CD4-positive, alpha-beta T cell (primary cell): ENCODE measurements at places on chromosomes 12 and 14. TPM values are rescaled to one million over a fixed set of nuclear protein-coding genes. Genes with fewer than 3 reads are reported as not detected.

DNA sequence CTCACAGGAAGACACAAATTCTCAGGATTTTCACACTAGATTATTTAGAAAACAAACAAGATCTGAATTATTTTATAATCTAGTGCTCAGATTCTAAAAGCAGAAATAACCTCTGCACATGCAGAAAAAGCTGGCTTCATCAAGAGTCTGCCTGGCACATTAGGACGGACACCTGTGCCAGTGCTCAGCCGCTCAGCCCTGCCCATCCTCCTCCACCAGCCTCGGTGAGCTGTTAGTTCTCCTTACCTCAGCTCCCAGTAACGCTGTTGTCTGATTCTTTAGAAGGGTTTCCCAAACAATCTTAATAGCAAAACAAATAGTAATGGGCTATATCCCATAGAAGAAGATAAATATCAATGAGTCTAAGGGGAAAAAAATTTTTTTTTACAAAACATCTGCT is 27.7 kb downstream of the DUSP16 start:
- no peak overlapping the region for H3K4me3 ChIP-seq
- no peak overlapping the region for H3K27ac ChIP-seq
- H3K36me3 ChIP-seq = no peaks in the 10 kb centered on the region
- no peak for DNase-seq

Gene LRRC43
- total RNA-seq = not detected

- no peaks in the 10 kb centered on the region for H3K36me3 ChIP-seq
- H3K27me3 ChIP-seq = no peaks in the 10 kb centered on the region
- H3K4me3 ChIP-seq = no peak overlapping the region
- no peaks in the 10 kb centered on the region for H3K4me1 ChIP-seq
- no peak for DNase-seq
- H3K27ac ChIP-seq = no peak overlapping the region
Observed at GRCh38 chr12:31440586-31440985, 114.6 kb upstream of the SINHCAF start.

Gene KRT82
- total RNA-seq = not detected

- no peaks in the 10 kb centered on the region for H3K4me1 ChIP-seq
- DNase-seq = no peak
- H3K27me3 ChIP-seq = no peaks in the 10 kb centered on the region
- H3K27ac ChIP-seq = no peak overlapping the region
Observed at GRCh38 chr12:26255893-26256645, 60.7 kb downstream of the SSPN start.

Gene SLC7A7
- total RNA-seq = 0.89 TPM

Gene LGR5
- total RNA-seq = not detected

Gene NPFF
- not detected for total RNA-seq

GRCh38 chr12:46383654-46384450 is 11.3 kb upstream of the SLC38A2 start:
- DNase-seq = peak; percentile 67
- H3K27me3 ChIP-seq = no peaks in the 10 kb centered on the region
- H3K36me3 ChIP-seq = no peaks in the 10 kb centered on the region
- peak overlapping the region; percentile 90 for H3K27ac ChIP-seq
- peak overlapping the region; percentile 83 for H3K4me3 ChIP-seq

DNA sequence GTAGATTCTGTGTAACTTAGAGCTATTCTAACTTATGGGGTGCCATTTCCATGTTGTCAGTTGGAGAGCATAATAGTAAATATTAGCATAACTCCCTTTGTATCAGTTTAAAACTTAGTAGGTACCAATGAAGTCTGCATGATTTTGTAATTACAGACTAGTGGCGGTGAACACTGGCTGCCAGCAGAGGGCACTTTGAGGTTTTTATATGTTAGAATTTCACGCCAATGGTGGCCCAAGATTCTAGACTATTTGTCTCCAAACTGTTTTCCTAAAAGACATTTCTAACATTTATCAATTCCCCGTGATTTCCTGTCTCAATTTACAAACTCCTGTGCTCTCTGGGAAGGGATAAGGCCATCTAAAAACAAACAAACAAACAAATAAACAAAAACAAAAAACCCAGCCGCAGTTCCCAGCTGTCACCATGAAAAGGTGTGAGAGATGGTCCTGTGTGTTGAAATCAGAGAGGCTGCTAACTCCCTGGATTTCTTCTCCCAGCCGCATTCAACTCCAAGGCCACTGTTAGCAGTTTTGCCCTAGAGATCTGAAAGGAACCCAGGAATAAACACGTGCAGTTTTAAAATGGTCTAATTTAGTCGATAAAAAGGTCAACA is 57.6 kb downstream of the BRMS1L start:
- H3K27me3 ChIP-seq = no peaks in the 10 kb centered on the region
- no peak for DNase-seq
- H3K27ac ChIP-seq = no peak overlapping the region
- no peaks in the 10 kb centered on the region for H3K4me1 ChIP-seq

Gene PTPRO
- 2.1 TPM for total RNA-seq

- no peaks in the 10 kb centered on the region for H3K27me3 ChIP-seq
- no peak overlapping the region for H3K4me3 ChIP-seq
- H3K4me1 ChIP-seq = no peaks in the 10 kb centered on the region
- H3K27ac ChIP-seq = no peak overlapping the region
- no peak for DNase-seq
- H3K36me3 ChIP-seq = peaks cover 81% of the 10 kb centered on the region
Observed at GRCh38 chr12:110330544-110330943, 49.5 kb downstream of the ATP2A2 start.

DNA sequence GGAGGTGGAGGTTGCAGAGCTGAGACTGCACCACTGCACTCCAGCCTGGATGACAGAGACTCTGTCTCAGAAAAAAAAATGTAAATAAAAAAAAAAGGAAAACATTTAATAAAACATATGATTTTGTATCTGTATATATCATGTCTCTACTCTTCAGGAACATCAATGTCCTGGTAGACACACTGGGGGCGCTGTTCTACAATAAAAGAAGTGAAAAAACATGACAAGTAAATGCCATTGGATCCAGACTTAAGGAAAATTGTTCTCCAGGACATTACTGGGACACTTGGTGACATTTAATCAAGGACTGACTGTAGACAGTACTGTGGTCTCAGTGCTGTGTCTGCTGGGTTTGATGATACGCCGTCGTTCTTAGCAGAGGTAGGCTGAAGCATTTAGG is 15.5 kb upstream of the KLC1 start:
- H3K27me3 ChIP-seq = peaks cover 2% of the 10 kb centered on the region
- H3K4me3 ChIP-seq = no peak overlapping the region
- H3K27ac ChIP-seq = no peak overlapping the region
- peaks cover 2% of the 10 kb centered on the region for H3K4me1 ChIP-seq
- no peaks in the 10 kb centered on the region for H3K36me3 ChIP-seq
- DNase-seq = no peak

Gene GPR33
- not detected for total RNA-seq

GRCh38 chr12:104475271-104475670 is 18.5 kb downstream of the CHST11 start:
- no peak overlapping the region for H3K27ac ChIP-seq
- no peaks in the 10 kb centered on the region for H3K27me3 ChIP-seq
- H3K4me3 ChIP-seq = no peak overlapping the region
- peaks cover 62% of the 10 kb centered on the region for H3K4me1 ChIP-seq
- peaks cover 4% of the 10 kb centered on the region for H3K36me3 ChIP-seq
- DNase-seq = no peak

Gene ITGA7
- total RNA-seq = 1.2 TPM

DNA sequence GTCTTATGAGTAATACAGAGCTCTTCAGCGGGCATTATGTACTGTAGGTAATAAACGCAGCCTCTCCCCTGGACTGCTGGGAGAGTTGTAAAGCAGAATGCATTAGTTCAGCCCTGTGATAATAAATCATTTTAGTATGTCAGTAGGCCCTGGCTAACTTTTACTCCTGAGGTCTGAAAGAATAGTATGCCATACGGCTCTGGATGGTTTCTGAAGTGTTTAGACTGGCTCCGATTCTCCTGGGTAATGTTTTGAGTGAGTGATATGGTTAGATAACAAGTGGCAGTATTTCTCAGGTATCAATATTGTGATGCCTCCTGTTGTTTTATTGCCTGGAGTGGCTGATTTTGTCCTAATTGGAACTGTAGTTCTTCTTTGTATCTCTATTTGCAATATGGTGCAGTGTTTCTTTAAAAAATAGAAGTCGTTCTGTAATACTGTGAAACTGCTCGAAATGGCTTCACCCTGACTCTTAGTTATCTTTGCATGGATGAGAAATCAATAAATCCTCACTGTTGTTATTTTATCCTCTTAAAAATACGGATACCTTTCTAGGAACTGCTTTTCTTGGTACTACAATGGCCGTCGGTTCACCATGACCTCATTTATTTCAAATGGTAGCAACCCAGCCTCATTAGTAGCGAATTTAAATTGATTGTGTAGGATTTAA is 100.2 kb downstream of the PDZRN4 start:
- no peaks in the 10 kb centered on the region for H3K27me3 ChIP-seq
- DNase-seq = no peak
- no peak overlapping the region for H3K4me3 ChIP-seq

- no peaks in the 10 kb centered on the region for H3K36me3 ChIP-seq
- no peak overlapping the region for H3K27ac ChIP-seq
- H3K4me1 ChIP-seq = peaks cover 6% of the 10 kb centered on the region
Observed at GRCh38 chr14:76887191-76887590, 61.0 kb downstream of the LRRC74A start.

DNA sequence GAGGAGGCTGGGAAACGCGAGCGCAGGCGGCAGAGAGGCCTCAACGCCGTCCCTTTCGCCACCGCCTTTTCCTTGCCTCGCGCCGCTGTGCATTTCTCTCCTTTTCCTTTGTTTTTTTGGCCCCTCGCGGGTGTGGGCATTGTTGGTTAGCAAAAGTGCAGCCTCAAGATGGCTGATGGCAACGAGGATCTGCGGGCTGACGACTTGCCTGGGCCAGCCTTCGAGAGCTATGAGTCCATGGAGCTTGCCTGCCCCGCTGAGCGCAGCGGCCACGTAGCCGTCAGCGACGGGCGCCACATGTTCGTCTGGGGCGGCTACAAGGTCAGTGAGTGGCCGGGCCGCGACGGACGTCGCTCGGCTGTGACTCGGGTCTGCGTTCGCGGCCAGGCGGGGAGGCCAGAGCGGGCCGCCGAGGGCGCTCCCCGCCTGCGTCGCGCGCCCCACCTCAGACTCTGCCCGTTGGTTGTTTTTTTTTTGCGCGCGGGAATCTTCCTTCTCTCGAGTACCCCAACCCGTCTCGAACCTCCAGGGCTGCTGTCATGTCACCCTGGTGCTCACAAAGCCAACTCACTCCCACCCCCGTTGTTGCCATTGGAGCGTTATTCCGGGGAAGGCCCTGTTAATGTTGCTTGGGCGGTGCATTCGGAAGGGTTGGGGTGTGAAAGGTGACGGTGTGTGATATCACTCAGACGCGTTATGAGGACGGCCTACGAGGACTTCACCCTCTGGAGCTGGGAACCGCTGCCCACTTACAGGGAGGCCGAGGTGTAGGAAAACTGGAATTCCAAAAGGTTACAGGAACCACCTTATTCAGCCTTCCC is 558 bp downstream of the KLHDC2 start:
- peak; percentile 43 for DNase-seq
- H3K4me3 ChIP-seq = peak overlapping the region; percentile 96
- peaks cover 35% of the 10 kb centered on the region for H3K4me1 ChIP-seq
- no peaks in the 10 kb centered on the region for H3K27me3 ChIP-seq

DNA sequence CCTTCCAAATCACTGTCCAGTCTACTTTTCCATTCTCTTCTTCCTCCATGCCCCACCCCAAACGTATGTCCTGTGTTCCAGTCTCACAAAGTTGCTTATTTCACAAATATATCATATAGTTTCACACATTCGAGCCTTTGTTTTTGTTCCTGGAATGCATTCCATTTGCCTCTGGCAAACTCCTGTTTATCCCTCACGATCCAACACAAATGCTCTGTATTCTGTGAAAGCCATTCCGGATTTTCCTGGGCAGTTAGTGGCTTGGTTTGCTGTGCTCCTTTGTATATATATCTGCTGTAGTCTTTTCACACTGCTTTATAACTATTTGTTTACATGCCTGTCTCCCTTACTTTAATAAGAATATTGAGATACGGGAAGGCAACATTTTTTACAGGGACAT is 9.0 kb downstream of the RIC8B start:
- no peak for DNase-seq
- no peak overlapping the region for H3K27ac ChIP-seq
- no peaks in the 10 kb centered on the region for H3K27me3 ChIP-seq
- H3K4me3 ChIP-seq = no peak overlapping the region
- peaks cover 19% of the 10 kb centered on the region for H3K36me3 ChIP-seq
- H3K4me1 ChIP-seq = no peaks in the 10 kb centered on the region

Gene KRT6C
- not detected for total RNA-seq

DNA sequence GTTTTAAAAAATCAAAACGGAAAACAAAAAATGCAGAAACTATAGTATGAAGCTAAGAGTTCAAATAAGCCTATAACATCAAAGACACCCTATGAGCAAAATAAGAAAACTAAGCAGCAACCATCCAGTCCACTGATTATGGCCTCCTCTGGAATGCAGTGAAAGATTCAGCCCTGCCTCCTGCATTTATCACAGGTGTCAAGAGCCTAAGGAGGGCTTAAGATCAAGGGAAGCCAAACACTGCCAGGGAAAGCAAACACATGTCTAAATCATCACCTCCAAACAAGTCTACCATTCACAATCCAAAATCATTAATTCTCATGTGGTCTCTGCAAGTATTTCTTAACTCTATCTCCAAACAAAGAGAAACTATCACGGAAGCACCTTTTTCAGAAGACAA is 28.4 kb downstream of the SARNP start:
- DNase-seq = no peak
- peaks cover 71% of the 10 kb centered on the region for H3K36me3 ChIP-seq
- H3K4me3 ChIP-seq = no peak overlapping the region
- no peaks in the 10 kb centered on the region for H3K27me3 ChIP-seq
- no peak overlapping the region for H3K27ac ChIP-seq
- H3K4me1 ChIP-seq = no peaks in the 10 kb centered on the region

- H3K4me3 ChIP-seq = no peak overlapping the region
- H3K4me1 ChIP-seq = no peaks in the 10 kb centered on the region
- no peak overlapping the region for H3K27ac ChIP-seq
- no peak for DNase-seq
- H3K27me3 ChIP-seq = no peaks in the 10 kb centered on the region
Observed at GRCh38 chr12:94427501-94428381, 31.9 kb downstream of the CEP83 start.

DNA sequence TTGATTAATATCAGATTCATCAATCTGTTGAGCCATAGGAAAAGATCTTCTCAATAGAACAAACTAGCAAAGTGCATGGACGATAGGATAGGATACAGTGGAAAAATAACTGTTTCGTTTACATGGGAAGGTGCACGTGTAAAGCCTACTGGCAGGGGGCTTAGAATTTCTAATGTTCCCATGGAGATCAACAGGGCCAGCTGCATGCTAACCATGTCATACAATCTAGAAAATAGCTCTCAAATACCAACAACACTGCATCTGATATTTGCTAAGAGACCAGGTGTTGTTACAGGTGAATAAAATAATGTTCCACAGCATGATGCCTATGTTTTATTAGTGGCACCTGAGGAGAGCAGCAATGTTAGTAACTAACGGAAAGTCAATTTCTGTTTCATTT is 72.5 kb downstream of the ACSS3 start:
- no peaks in the 10 kb centered on the region for H3K4me1 ChIP-seq
- no peak overlapping the region for H3K27ac ChIP-seq
- H3K36me3 ChIP-seq = no peaks in the 10 kb centered on the region
- H3K4me3 ChIP-seq = no peak overlapping the region
- no peak for DNase-seq
- H3K27me3 ChIP-seq = no peaks in the 10 kb centered on the region

GRCh38 chr12:104164634-104165033 is 26.6 kb upstream of the NFYB start:
- H3K27ac ChIP-seq = no peak overlapping the region
- H3K27me3 ChIP-seq = no peaks in the 10 kb centered on the region
- no peak for DNase-seq
- no peaks in the 10 kb centered on the region for H3K4me1 ChIP-seq
- H3K4me3 ChIP-seq = no peak overlapping the region
- no peaks in the 10 kb centered on the region for H3K36me3 ChIP-seq

Gene MEG3
- not detected for total RNA-seq

Gene FAM222A
- 1.1 TPM for total RNA-seq
